ENCODE measurements at places on chromosomes 5 and 9.

DNA sequence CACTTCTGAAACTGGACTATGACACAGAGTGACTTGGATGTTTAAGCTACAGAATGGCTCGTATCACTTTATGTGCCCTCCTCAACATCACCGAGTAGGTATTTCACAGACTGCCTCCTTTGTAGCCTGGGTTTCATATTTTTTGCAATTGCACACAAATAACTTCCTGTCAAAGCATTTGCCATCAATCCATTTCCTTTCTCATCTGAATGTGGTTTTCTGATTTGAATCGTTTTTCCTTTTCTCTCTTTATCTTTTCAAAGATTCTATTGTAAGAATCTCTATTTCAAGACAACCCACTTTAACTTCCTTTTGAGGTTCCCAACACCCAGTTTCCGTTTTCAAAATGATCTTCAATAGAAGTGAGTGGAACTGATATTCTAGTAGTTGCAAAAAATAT lies 563.8 kb upstream of the ARRDC3 start:
- no peak for DNase-seq

- no peak for DNase-seq
Measured at GRCh38 chr5:155275222-155275621, 261.7 kb downstream of the KIF4B start.

DNA sequence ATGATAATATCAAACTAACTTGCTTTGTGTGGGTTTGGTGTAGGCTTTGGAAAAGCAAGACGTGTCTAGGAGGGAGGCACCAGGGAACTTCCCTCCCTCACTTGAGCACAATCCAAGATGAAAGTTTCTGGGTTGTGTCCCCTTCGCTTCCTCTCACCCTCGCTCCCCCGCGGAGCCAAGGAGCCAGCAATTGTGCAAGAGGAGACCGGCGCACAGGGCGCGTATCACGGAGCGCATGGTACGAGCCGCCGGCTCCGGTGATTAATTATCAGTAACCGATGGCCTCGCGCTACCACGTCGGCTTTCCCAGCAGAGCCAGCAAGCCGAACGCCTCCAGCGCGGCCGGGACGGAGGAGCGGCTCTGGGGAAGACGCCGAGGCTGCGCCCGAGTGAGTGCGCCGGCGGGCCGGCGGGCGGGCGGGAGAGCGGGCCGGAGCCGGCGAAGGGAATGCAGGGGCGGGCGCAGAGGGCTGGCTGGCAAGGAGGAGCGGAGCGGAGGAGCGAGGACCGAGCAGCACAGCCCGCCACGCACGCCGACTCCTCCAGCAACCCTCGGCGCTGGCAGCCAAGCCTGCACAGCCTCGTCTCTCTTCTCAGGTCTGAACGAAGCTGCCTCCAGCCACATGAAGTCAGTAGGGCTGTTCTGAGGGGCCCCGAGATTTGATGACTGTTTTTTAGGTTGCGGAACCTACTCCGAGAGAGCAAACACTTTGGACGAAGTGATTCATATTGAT lies 143.6 kb downstream of the BNC2 start:
- peak; percentile 81 for DNase-seq

DNA sequence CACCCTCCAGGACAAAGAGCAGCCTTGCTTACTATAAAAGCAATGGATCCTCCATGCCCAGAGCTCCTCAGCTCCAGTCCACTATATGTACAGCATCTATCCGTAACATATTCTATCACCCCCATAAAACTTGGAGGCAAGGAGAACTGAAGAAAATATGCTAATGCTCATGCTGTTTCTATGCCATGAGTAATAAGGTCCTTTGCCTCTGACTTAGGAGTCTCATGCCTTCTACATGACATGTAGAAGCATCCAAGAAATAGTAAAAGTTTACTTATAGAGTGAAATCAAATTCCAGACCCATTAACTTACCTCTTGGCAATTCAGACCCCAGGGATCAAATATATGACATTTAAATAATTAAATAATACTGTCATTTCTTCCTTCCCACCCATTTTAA lies 33.7 kb downstream of the SSBP2 start:
- no peak for DNase-seq

DNA sequence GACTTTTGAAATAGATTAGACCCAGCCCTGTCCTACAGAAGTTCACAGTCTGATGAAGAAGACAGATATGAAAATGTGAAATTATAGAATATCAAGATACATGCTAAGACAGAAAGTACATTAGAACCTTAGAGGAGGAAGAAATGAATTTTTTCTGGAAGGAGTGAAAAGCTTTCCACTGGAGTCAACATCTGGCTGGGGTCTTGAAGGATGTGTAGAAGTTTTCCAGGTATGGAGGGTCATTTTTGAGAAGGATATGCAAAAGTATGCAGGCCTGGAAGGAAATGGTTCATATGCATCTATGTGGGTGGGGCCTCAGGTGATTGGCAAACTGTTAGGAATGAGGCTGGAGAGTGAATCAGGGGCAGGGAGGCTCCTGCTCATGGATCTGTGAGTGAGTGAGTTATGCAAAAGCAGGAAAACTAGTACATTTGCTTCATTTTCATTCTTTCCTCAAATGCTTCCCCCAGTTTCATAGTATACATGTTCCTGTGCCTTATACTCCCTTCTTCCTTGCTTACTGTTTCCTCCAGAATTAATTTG lies 142.3 kb downstream of the GRIA1 start:
- DNase-seq, result no peak

GRCh38 chr5:1974501-1975405 lies 92.0 kb upstream of the IRX4 start:
- no peak for DNase-seq

DNA sequence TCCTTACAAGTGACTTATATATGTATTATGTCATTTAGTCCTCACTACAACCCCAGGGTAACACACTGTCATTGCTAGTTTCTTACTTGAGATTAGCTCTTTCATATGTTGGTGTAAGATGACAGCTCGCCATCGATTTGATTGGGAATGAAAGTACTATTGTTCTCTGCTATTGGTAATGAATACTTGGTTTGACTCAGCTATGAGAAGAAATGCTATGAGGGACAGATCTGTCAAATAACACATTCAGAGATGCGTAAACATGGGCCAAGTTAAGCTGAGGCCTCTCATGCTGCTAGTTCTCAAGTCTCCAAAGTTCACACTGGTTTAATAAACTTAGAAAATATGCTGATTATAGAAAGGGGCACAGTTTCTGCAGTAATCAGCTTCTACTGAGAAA lies 142.7 kb downstream of the SGCD start:
- DNase-seq, result no peak

GRCh38 chr5:173458828-173459609 lies 130.8 kb upstream of the STC2 start:
- peak; percentile 43 for DNase-seq

GRCh38 chr9:81032831-81033230 lies 656.5 kb downstream of the TLE1 start:
- DNase-seq, result no peak

DNA sequence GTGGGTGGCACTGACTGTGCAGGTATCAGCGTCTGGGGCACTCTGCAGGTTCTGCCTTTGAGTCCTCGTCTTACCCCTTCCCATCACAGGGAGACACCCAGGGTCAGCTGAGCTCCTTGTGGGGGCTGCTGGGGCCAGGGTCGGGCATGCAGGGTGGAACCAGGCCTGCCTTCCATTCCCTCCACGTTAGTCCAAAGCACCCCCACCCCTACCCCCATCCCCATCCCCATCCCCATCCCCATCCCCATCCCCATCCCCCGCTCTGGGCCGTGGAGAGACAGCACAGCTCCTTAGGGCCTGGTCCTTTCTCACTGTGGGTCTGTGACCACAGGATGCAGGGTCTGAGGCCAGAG lies 1.6 kb upstream of the PITX1 start:
- DNase-seq, result no peak

DNA sequence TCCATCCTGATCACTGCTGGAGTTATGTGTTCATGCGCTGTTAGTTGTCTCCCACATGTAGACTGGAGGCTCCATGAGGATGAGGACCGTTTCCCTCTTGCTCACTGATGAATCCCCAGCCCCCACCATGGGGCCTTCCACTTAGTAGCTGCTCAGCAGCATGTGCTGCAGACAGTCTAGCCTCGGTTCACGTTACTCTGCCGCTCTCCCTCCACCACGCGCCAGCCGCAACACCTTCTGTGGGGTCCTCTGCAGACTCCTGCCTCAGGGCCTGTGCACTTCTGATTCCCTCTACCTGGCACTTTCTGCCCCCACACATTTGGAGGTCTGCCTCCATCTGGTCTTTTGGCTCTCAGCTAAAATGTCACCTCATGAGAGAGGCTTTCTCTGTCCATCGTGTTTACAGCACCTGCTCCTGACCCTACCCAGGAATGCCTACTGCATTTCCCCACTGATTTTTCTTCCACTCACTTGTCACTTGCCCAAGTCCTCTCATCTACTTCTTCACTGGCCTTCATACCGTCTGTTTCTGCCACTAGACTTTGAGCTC lies 36.3 kb downstream of the STK10 start:
- DNase-seq, result no peak

DNA sequence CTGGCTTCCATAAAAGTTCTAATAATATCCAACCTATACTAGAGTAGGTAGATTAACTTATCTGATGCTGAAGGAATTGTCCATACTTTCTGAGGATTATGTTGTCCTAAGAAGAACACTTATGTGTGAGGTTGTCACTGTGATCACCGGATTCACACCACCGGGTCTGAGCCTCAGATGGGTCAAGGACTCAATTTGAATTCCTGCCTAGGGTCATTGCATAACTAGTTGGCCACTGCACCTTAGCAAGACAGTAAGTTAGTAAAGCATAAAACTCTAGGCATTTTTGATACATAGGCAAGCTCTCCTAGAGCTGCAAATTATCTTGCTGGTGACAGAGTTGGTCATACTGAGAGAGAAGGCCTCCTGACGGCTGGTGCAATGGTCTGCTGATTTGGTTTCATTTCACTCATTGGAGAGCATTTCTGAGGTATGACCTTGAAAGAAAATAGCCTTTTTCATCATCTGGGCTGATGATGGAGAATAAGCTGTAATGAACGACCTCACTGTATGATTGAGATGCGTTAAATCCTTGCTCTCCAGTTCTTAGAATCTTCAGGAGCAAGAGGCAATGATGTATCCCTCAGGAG lies 72.0 kb upstream of the CKMT2 start:
- DNase-seq, result no peak

- no peak for DNase-seq
Measured at GRCh38 chr9:80501635-80502034, 929.9 kb downstream of the TLE4 start.

DNA sequence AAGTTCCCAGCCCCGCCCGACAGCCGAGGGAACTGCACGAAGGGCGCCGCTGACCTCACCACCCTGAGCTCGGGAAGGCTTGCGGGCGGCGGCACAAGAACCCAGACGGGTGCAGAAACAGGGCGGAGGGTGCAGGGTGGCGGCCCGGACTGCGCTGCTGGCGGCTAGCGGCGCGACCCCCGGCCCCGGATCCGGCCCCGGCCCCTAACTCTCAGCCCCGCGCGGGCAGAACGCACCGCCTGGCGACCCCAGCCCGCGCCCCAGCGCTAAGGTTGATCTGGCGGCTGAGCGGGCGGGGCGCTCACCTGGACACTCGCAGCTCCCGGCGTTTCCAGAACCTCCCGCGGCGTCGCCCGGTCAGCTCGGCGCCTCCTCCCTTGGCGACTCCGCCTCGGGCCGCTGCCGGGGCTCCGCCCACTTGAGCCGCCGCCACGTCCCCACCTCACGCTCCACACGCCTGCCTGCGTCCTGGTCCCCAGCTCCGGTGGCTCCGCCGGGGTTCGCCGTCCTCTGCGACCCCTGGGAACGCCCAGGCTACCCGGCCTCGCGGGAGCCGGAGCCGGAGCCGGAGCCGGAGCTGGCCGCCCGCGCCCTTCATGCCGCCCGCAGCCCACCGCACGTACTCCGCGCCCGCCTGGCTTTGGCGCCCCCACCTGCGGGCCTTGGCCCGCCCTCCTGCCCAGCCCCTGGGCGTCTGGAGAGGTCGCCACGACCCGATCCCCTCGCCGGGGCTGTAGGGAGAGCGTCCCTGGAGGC lies at the start of gene P4HA2:
Gene P4HA2, minus strand, starts transcription at position 369 of the 756 bp plus-strand sequence. CDS start 9,227 bp downstream, outside the sequence.
- DNase-seq, result peak; percentile 86

- no peak for DNase-seq
Measured at GRCh38 chr9:19998153-19998552, 209.3 kb upstream of the SLC24A2 start.

GRCh38 chr5:141865406-141865805 lies 12.8 kb downstream of the PCDH1 start:
- DNase-seq, result no peak

DNA sequence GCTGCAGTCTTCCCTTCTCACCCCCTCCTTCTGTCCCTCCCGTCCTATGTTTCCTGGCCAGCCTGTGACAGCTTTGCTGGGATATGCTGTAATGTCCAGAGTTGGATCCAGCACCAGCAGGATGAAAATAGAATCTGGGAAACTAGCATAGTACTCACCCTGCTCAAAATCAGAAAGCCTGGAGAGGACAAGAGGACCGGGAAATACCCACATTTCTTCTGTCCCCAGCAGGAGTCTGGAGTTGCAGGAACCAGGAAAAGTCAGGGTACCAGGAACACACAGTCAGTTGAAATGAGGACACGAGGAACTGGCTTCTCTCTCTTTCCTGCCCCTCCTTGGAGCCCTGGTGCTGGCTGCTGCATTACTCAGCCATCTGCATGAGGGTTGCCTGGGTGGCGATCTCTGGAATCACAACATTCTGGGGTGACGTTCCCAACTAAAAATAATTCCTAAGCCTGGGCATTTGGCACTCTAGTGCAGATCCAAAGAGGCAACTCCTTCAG lies 59.6 kb upstream of the NFIL3 start:
- DNase-seq, result no peak

GRCh38 chr9:88816141-88816540 lies 175.1 kb upstream of the S1PR3 start:
- DNase-seq, result no peak

DNA sequence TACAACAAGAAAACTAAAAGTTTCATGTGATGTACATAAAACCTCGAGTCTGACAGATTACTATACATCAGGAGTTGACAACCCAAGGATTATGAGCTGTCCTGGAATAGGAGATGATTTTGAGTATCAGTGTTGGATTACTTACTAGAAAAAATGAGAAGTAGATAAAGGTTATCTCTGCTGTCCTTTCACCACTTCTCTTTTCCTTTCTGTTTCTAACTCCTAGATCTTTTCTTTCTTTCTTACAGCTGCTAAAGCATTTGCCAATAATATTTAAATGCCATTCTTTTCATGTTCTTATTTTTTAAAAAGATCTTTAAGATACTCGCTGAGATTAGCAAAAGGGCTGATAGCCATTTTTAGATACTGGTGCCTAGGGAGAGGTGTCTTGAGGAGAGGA lies 14.8 kb downstream of the RBM27 start:
- DNase-seq, result no peak

DNA sequence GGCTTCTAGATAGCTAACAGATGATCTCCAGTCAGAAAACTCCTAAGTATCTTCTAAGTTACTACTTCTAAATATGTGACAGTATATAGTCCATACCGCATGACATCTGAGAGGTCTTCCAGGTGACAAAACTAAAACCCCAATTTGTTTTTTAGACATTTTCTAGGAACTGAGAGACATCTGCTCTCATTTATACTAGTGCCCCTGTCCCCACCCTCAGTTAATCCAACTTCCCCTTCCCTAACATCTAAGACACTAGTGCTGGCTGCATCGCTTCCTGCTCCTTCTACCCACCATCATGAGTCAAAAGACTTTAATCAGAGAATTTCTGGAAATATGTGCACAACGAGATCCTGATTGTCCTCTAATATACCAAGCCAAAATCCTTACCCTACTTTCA lies 37.9 kb downstream of the FBXW11 start:
- DNase-seq, result no peak

All from hindlimb muscle (tissue), 1 donor.